Stimulated activated CD4-positive, alpha-beta T cell treated with anti-CD3 and anti-CD28 coated beads, Interleukin-2, amount 100 ng/mL, for 24 hours (primary cell): ENCODE measurements at places on chromosomes 7 and 10.
A peak's percentile ranks its signal among the peaks of the same experiment; 100 is the strongest.

DNA sequence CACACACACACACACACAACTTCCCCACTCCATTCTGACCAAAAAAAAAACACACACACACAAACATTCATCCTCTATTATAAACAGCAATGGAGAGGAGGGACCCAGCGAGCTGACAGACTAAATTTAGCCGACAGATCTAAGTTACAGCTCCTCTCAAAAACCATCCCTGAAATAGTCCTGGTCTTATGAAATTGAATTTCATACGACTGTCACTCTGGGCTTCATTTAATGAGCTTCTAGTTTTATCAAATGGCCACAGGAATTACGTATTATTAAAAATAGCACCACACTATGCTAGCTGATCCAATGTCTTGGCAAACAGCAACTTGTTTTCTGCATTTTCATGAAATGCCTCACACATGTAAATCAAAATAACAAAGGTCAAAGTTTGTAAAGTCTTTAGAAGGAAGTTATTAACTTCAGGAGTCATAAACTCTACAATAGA, 131.3 kb upstream of the ASAH2 start:
- no peak for DNase-seq

- DNase-seq, result no peak
These were observed 102.3 kb downstream of the DYNC1I1 start for GRCh38 chr7:95874541-95875265.

GRCh38 chr7:16999541-17000267, 117.9 kb upstream of the AGR3 start:
- no peak for DNase-seq

GRCh38 chr7:4882169-4883032, 1.1 kb downstream of the RADIL start:
- no peak for DNase-seq

DNA sequence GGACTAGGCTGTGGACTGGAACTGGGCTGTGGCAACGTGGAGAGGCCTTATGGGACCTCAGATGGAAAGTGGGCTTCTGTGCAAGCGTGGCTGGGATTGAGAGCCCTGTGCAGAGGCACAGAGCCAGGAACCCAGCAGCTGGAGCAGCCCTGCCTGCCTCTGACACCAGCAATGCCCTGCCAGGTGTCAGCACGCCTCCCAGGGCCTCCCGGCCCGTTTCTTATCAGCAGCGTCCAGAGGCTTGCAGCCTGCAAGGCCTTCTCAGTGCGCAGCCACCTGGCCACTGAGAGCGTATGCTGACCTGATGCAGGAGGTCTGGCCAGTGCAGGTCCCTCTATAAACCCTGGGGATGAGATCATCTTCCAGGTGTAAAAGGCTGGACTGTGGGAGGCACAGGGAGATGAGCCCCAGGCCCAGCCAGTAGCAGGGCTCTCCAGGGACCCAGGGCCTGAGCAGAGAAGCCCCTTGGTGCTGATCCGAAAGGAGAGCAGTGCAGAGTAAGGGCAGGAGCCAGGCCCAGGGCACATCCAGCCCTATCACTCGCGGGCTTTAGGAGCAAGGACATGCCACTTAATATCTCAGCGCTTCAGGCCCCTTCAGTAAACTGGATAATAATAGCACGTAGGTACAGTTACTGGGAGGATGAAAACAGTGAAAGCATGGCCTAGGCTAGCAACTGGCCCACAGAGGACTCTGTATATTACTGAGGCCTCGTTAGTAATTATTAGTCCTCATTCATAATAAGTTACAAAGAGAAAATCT, 38.8 kb upstream of the ANTXRL start:
- DNase-seq, result peak; percentile 14

DNA sequence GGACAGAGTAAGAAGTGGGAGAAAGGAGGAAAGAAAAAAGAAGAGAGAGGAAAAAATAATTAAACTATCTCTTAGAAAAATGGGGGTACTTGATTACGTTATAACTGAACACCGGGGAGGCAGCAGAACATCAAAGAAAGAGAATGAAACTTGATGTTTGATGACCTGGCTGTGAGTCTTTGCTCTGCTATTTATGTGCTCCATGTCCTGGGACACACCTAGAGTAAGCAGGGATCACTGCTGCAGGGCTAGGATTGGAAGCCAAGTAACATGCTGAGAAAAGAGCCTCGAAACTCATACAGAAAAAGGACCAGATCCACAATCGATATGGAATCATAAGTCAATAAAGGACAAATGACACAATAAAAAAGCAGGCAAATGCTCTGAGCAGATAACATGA, 56.7 kb upstream of the COL13A1 start:
- no peak for DNase-seq

GRCh38 chr7:132455378-132455777, 120.9 kb downstream of the PLXNA4 start:
- DNase-seq, result no peak
